ENCODE measurements at places on chromosomes 12 and 14. TPM values are rescaled to one million over a fixed set of nuclear protein-coding genes. Genes with fewer than 3 reads are reported as not detected.

Gene OASL
- 1.3 TPM for total RNA-seq

DNA sequence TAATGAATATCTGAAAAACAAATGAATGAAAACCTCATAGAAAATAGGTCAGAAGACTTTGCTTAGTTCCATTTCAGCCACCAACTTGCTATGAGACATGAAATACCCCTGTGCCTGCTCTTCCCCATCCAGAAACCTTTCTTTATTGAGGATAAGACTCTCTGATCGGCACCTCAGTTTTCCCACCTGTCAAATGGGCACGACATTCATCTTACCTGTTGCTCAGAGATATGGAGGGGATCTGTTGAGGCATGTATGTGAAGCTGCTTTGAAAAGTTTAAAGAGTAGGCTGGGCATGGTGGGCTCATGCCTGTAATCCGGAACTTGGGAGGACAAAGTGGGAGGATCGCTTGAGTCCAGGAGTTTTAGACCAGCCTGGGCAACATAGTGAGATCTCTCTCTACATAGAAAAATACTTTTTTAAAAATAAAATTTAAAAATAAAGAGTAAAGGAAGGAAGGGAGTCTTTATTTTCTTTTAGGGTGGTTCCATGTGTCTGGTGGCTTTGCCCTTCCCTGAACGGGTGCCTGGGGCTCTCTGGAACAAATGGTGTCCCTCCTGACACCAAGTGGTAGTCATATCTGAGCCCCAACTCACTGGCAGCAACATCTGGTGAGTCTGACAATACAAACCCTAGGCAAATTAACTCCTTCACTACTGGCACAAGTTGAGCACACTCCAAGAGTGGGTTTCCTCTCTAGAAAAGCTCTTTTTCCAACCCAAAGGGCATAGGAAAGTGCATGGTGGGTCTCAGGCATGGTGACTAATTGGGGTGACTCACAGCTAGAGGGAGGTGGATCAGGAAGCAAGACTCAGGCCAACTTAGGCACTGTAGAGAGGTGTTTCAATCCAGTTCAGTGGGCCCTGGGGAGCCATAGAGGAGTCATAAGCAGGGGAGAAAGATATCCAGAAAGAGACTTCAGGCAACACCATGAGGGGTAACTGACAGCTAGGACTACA is 42.1 kb downstream of the MAP1LC3B2 start:
- DNase-seq, result peak; percentile 58

Gene PPP1R3E
- 1.9 TPM for total RNA-seq

DNA sequence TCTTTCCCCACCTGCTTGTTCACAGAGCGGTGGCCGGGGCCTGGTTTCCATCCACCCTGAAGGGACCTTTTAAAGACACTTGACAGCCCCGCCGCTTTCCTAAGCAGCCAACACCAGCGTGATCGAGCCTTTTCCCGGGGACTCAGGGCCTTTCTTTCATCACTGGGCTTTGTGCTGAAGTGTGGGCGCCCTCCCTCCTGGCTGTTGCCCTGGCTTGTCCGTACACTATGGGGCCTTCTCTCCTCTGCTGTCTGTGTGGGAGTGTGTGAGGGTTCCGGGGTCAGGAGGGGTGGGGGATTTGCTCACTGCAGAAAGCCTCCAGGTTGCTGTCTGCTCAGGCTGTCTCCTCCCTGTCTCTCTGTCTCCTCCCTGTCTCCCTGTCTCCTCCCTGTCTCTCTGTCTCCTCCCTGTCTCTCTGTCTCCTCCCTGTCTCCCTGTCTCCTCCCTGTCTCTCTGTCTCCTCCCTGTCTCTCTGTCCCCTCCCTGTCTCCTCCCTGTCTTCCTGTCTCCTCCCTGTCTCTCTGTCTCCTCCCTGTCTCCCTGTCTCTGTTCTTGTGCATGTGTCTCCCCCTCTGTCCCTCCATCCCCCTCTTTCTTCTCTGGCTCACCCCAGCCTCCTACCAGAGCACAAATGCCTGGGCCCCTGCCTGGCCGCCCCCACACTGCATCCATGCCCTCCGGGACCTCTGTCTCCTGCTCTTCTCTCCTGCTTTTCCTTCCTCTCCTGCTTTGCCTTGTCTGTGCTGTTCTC is 64.7 kb downstream of the CCDC92 start:
- DNase-seq, result no peak

- DNase-seq, result no peak
Measured at GRCh38 chr14:64721899-64722298, 17.7 kb downstream of the PLEKHG3 start.

- DNase-seq, result no peak
Measured at GRCh38 chr12:50425589-50426258, 25.0 kb downstream of the LARP4 start.

GRCh38 chr12:41697161-41697560 is 447.5 kb downstream of the GXYLT1 start:
- DNase-seq, result no peak

Gene PRPH
- total RNA-seq, result 6.9 TPM

Gene CNTN1
- total RNA-seq, result 4.1 TPM

- DNase-seq, result no peak
Measured at GRCh38 chr14:74580275-74580672, 31.8 kb downstream of the LTBP2 start.

Gene TAS2R30
- 0.05 TPM for total RNA-seq

Gene BMAL2
- total RNA-seq, result 37.2 TPM

Gene CEBPE
- total RNA-seq, result not detected

Gene RARG
- 25.0 TPM for total RNA-seq

Gene ADAM21
- 0.41 TPM for total RNA-seq

DNA sequence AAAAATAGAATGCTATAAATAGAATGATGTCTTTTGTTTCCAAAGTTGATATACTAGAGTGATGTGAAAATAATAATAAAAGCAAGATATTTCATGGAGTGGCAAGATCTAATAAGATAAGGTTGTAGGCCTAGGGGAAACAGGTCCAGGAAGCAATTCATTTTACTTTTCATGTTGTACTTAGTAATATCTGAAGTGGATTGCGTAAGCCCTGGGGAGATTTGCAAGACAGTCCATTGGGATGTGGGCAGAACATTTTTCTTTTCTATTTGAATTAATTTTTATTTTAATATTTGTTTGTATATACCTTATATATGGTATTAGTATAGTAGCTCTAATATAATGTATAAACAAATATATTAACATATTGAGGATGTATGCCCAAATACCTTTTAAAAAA is 7.5 kb downstream of the NUBPL start:
- DNase-seq, result no peak

- no peak for DNase-seq
Measured at GRCh38 chr14:76726551-76726970, 34.7 kb upstream of the VASH1 start.

Gene RFX4
- not detected for total RNA-seq

Gene CCDC197
- total RNA-seq, result not detected

GRCh38 chr14:95497561-95498011 is 18.9 kb downstream of the SYNE3 start:
- DNase-seq, result no peak

DNA sequence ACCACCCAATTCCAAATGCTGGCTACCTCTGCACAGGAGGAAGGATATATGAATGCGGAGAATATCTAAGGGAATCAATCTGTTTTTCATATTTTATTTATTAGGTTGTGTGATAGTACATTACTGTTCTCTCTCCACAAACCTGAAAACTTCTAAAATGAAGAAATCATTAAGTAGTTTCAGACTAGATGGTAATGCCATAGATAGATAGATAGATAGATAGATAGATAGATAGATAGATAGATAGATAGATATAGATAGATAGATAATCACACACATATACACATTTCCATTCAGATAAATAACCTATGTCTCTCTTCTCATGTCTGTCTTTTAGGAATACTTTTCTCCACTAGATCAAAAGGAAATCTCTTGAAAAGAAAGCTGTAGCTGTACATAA is 126.1 kb upstream of the TSPAN8 start:
- no peak for DNase-seq

Gene IAPP
- total RNA-seq, result not detected

DNA sequence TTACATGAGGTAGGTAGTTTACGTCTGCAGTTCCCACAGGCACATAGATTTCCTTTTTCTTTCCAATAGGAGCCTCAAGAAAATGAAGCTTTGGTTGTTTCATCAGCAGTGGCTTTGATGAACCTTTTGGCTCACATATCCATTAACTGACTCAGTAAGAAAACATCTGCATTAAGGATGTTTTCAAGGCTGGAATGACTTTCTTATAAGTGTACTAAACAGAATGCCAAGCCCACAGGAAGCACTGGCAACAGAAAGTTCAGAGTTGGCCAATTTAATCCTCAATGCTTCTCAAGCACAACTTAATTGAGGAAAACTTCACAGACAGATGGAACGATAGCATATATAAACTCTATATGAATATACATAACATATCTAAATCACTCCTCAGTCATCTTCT is 63.5 kb downstream of the ST8SIA1 start:
- peak; percentile 79 for DNase-seq
